ENCODE measurements at places on chromosomes 7 and 10.

DNA sequence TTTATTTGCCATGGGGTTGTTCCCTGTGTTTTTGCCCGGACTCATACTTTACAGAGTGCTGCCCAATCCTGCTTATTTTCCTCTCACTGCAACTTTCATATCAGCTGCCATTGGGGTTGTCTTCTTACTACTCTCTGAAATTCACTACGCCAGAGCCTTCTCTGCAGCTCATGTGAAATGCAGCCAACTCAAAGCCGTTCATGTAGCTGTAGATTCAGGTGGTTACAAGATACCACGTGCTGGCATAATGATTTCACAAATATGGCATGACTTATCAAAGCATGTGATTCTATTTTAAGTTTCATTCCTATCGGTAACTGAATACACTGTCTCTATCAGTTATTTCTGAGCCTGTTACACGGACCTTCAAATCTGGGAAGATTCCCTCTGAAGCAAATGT, 130.3 kb upstream of the WNT16 start:
- no peak for DNase-seq

DNA sequence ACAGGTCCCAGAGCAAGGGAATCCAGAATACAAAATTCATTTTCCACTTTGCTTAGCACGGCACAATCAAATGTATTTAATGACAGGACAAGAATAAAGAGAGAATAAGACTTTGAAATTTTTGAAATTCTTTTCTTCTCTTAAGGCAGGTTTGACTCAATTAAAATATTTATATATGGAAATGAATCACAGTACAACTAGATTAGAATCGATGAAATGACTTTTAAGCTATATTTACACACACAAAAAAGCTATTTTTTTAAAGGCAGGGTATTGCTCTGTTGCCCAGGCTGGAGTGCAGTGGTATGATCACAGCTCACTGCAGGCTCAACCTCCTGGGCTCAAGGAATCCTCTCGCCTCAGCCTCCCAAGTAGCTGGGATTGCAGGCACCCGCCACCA, 265.4 kb upstream of the SLC26A5 start:
- no peak for DNase-seq

DNA sequence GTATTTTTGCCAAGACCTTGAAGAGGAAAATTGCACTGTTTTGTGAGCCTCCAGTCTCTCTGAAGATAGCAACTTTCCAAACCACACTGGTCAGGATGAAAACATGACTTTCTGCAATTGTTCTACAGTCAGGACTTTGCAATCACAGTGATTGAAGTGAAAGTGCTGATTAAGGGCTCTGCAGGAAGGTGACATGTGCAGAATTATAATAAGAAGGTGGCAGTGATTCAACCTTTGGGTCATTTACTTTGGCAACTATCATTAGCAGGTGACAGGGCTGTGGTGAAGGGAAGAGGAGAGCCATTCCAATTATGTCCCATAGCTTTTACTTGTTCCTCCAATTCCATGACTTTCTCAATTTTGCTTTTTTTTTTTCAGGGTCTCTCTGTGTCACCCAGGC, 350.0 kb upstream of the FZD8 start:
- DNase-seq, result no peak

DNA sequence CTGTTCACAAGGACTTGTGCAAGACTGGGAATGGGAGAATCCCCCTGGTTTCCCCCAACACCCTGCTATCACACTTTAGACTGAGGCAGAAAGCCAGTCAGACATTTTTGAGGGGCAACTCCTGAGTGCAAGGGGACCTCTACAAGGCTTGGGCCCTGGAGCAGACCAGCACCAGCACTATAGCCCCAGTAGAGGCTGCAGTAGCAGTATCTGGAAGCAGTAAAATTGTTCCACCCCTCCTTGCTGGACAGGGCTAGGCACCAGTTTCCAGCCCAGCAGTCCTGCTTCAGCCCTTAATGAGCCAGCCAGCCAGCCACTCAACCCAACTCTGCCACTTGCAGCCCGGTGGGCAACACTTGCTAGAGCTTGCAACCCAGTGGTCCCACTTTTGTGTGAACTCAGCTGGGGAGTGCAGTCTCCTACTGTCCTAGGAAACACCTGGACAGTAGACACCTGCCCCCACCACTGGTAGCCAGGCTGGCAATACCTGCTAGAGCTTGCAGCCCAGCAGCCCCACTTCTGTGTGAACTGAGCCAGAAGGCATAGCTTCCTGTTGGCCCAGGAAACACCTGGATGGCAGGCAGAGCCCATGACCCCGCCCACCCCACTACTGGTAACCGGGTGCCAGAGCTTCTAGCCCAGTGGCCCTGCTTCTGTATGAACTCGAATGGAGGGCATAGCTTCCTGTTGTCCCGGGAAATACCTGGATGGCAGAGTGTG, 65.0 kb downstream of the FBXL13 start:
- no peak for DNase-seq

GRCh38 chr7:119708891-119709290, 564.1 kb upstream of the KCND2 start:
- DNase-seq, result no peak

- DNase-seq, result no peak
Observed at GRCh38 chr7:136470179-136470578, 398.3 kb upstream of the CHRM2 start.

DNA sequence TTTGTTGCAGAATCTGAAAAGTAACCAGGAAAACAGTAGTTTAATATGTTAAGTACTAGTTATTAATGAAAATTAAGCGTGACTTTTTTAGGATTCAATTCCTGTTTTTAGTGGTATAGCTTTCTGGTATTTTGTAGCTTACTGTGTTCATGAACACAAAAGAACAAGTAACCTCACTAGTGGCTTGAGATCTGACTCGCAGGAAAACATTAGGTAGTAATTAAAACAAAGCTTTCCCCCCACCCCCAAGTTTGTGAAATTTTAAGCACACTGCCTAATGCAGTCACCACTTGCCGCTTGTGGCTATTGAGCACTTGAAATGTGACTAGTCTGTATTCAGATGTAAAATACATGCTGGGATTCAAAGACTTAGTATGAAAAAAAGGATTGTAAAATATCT, 102.5 kb upstream of the RPA3 start:
- no peak for DNase-seq

DNA sequence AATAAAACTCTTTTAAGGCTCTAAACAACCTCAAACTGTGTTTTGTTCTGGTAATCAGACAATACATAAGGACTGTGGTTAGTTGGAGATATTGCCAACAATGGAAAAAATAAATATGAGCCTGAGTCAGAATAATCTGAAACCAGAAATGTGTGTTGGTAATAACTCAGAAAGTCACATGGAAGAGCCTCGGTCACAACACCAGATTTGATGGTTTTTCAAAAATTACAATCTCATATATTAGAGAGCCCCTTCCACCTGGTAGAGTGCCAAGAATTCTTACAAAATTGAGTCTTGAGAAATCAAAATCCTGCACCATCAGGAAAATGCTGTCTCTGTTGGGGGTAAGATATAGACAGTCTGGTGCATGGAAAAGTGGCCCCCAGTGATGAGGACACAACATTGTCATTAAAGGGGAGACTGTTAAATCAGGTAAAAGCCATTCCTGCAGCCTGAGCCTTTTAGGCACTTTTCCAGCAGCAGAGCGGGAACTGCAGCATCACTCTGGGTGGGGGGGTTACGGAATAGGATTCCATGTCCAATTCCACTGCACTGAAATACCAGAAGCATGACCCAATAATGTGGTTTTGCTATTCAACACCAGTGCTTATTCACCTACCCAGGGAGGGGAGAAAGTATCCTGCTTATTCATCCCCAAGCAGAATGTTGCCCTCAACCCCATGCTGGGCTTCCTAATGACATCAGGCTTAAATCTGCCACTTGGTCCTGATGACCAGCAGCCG, 9.5 kb upstream of the ADAM12 start:
- DNase-seq, result no peak

GRCh38 chr10:103663802-103664201, 170.3 kb downstream of the NEURL1 start:
- no peak for DNase-seq

DNA sequence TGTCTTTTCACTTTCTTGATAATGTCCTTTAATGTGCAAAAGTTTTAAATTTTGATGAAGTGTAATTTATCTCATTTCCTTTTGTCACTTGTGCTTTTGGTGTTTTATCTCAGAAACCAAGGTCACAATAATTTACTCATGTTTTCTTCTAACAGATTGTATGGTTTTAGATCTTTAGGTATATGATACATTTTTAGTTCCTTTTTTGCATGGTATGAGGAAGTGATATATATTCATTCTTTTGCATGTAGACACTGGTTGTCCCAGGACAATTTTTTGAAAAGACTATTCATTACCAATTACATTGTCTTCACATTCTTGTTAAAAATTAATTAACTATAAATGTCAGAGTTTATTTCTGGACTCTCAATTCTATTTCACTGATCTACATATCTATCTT, 39.8 kb upstream of the GPR22 start:
- no peak for DNase-seq

- no peak for DNase-seq
Observed at GRCh38 chr7:120856198-120856597, 1.7 kb downstream of the TSPAN12 start.

DNA sequence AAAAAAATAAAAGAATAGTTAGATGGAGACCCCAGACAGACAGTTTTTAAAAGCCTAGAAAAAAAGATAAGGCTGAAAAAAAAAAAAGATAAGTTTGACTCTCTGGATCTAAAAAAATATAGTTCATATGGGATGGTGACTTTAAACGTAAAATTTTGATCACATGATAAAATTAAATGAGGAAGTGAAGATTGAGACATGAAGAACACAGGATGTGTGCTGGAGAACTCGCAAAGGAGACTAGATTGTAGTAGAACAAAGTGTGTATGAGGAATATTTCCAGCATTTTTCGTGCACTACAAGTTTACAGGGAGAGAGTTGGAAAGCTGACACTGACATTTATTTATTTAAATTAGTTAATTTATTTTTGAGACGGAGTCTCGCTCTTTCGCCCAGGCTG, 286.4 kb downstream of the PRPF18 start:
- no peak for DNase-seq

DNA sequence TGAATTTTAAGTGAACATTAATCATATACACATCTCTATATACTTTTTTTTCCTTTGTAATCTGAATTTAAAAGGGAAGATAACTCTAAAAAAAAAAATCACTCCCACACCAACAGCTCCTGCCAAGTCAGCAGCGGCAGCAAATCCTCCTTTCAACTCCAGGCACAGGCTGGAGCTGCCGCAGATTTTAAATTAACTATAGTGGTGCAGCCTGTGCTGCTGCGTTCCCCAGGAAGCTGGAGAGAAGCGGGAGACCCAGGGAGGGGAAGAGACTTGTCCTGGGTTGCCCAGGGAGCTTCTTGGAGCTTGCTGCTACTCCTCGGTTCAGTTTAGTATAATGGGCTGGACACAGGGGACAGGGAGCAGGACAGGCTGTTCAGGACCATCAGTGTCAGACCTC, 32.6 kb upstream of the HSPB1 start:
- no peak for DNase-seq

GRCh38 chr7:3200504-3200903, 100.5 kb upstream of the SDK1 start:
- peak; percentile 40 for DNase-seq

DNA sequence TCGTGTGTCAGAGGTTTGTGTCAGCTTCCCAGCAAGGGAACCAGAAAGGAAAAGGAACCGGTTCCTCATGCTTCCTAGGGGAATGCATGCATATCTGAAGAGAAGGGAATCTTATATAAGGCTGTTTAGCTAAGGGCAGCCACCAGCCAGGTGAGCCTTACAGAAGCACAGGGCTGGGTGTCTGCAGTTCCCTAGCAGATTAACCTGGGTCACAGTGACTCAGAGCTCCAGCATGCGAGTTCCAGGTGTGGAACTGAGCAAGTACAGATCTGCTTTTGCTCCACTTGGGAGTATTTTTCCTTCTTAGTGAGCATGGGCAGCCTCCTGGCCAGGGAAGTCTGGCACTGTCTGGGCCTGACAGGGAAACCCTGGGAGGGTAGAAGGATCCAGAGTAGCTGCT, 957 bp upstream of the ANKRD2 start:
- DNase-seq, result no peak

DNA sequence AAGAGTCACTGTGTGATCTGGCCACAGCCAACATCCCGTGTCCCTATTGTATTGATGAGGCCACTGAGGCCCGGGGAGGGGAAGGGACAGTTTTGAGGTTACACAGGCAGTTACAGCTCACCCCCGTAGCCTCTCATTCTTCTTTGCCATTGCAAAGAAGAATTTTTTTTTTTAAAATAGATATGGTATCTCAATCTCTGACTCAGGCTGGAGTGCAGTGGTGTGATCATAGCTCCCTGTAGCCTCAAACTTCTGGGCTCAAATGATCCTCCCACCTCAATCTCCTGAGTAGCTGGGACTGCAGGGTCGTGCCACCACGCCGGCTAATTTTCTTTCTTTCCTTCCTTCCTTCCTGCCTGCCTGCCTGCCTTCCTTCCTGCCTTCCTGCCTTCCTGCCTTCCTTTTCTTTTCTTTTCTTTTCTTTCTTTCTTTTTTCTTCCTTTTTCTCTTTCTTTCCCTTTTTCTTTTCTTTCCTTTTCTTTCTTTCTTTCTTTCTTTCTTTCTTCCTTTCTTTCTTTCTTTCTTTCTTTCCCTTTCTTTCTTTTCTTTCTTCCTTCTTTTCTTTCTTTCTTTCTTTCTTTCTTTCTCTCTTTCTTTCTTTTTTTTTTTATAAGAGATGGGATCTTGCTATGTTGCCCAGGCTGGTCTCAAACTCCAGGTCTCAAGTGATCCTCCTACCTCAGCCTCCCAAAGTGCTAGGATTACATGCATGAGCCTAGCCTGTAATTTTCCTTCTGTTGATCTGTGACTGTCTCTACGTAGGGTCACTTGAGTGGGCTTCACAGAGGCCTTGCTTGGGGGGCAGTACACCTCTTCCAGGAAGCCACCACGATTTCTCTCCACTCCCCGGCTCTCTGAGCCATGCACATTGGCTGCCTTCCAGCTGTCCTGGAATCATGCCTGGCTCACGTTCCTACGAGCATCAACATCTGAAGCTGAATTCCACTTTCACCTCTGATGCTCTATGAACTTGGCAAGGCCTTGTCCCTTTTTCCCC, 31.3 kb downstream of the TMEM270 start:
- no peak for DNase-seq

DNA sequence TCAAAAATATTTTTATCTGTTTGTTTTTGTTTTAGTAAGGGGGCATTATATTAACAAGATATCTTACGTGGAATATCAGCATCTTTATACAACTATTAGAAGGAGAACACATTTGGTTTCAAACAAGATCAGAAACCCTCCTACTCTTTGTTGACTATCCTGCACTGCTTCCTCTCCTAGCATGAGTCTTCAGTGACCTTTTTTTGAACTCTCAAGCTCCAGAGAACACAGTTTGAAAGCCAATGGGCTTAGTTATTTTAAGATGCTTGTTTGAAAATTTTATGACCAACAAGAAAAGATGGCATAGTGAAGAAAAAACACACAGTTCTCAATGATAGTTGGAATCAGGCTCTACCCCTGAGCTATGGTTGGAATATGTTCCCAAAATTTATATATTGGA, 37.2 kb upstream of the RTKN2 start:
- DNase-seq, result no peak

- no peak for DNase-seq
Observed at GRCh38 chr10:48769706-48770435, 85.2 kb downstream of the WDFY4 start.
